ENCODE measurements at places on chromosomes 6 and 20. TPM values are rescaled to one million over a fixed set of nuclear protein-coding genes. Genes with fewer than 3 reads are reported as not detected.

The DEFB129 gene
- not detected for total RNA-seq

The ZSWIM3 gene
- 2.7 TPM for total RNA-seq

The WDR27 gene
- 10.6 TPM for total RNA-seq

The TSBP1 gene
- not detected for total RNA-seq

The KAT14 gene
- total RNA-seq: 12.5 TPM

The SGK2 gene
- not detected for total RNA-seq

The OR2J3 gene
- total RNA-seq: not detected

The FOXC1 gene
- total RNA-seq: 3.5 TPM

The LAMA2 gene
- total RNA-seq: 0.30 TPM

The TTK gene
- 25.9 TPM for total RNA-seq

The PRDM13 gene
- not detected for total RNA-seq

The GPR31 gene
- total RNA-seq: not detected

The HMGCLL1 gene
- total RNA-seq: 0.65 TPM

The PAX1 gene
- total RNA-seq: not detected

The NECAB3 gene
- total RNA-seq: 10.9 TPM

The MBOAT1 gene
- 7.6 TPM for total RNA-seq

The MTG2 gene
- total RNA-seq: 23.6 TPM

The VPS16 gene
- 28.3 TPM for total RNA-seq

The OPN5 gene
- not detected for total RNA-seq

The MAS1 gene
- not detected for total RNA-seq

The NOTCH4 gene
- total RNA-seq: 0.08 TPM

The RBPJL gene
- not detected for total RNA-seq

The FAM209B gene
- total RNA-seq: not detected

The PTK7 gene
- total RNA-seq: 123 TPM

The TSHZ2 gene
- 4.2 TPM for total RNA-seq

The MCCD1 gene
- not detected for total RNA-seq

The PTPRK gene
- 46.3 TPM for total RNA-seq

The IYD gene
- not detected for total RNA-seq

The OR2B6 gene
- not detected for total RNA-seq

The TAAR1 gene
- total RNA-seq: not detected

The HAO1 gene
- not detected for total RNA-seq

The OPRM1 gene
- not detected for total RNA-seq

The CMTR1 gene
- 17.8 TPM for total RNA-seq

The MMP24 gene
- under 0.01 TPM for total RNA-seq

The ATP6V1G2 gene
- total RNA-seq: 0.11 TPM

Measured in hair follicular keratinocyte (primary cell).